ENCODE measurements at places on chromosomes 3 and 15. TPM values are rescaled to one million over a fixed set of nuclear protein-coding genes. Genes with fewer than 3 reads are reported as not detected.
A peak's percentile ranks its signal among the peaks of the same experiment; 100 is the strongest.

DNA sequence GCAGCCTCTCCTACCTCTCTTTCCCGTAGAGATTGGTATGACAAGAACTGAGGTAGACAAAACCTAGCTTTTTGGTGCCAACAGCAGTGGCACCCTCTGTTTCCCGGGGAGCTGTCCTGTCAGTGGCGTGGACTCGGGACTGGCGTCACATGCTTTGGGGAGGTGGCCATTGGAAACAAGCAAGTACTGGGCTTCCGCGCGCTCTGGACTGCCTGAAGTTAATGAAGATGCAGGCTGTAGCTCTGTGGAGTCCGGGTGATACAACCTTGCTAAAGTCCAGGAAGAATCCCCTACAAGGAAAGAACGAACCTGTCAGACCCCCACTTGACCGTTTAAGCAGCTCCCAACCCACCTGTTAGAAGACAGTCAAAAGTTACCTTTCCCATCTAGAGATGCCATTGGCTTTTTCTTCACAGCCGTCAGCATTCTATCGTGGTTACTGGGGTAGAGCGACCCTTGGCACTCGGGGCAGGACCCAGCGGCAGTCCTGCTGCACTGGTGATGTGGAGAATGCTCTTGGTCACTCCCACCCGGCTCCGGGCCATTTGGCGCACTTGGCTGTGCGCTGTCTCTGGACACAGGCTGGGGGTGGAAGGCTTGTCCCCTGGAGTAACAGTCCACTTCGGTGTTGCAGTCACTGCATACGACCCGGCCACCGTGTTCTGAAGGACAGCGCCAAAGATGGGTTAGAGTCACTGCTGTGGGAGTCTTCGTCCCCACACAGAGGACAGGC is 120.5 kb downstream of the LRIG1 start:
- H3K27me3 ChIP-seq: no peaks in the 10 kb centered on the region
- DNase-seq: no peak
- no peak overlapping the region for H3K27ac ChIP-seq
- no peaks in the 10 kb centered on the region for H3K4me1 ChIP-seq
- no peak overlapping the region for H3K4me3 ChIP-seq
- peaks cover 4% of the 10 kb centered on the region for H3K36me3 ChIP-seq

The CAND2 gene
- 0.34 TPM for polyA plus RNA-seq

GRCh38 chr3:70722018-70722417 is 409.6 kb upstream of the MDFIC2 start:
- no peaks in the 10 kb centered on the region for H3K27me3 ChIP-seq
- no peak overlapping the region for H3K27ac ChIP-seq
- H3K36me3 ChIP-seq: no peaks in the 10 kb centered on the region
- H3K4me1 ChIP-seq: no peaks in the 10 kb centered on the region

DNA sequence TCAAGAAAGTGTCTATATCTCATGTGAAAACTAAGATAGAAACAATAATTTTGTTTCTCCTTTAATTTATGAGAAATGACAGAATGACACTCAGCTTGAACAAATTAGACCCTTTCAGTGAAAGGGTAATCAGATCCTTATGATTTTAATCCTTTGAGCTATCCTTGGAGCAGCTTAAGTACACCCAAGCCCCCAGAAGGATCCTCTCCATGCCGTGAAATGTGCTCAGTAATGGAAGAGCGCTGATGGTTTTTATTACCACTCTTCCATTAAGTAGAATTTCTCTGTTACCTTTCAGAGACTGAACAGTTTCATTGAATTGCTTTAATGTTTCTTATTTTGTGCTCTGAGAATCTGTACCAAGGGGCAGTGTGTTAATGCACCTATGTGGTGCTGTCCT is 54.3 kb downstream of the HMG20A start:
- no peak for DNase-seq
- no peak overlapping the region for H3K27ac ChIP-seq
- no peaks in the 10 kb centered on the region for H3K27me3 ChIP-seq
- no peaks in the 10 kb centered on the region for H3K4me1 ChIP-seq

The ONECUT1 gene
- polyA plus RNA-seq: not detected

The SI gene
- polyA plus RNA-seq: not detected

The GPR27 gene
- 0.04 TPM for polyA plus RNA-seq

GRCh38 chr3:94064243-94064860 is 1.5 kb downstream of the NSUN3 start:
- no peak for DNase-seq
- H3K4me3 ChIP-seq: no peak overlapping the region
- H3K36me3 ChIP-seq: peaks cover 21% of the 10 kb centered on the region

GRCh38 chr3:118267588-118267987 is 767.1 kb downstream of the IGSF11 start:
- H3K4me1 ChIP-seq: no peaks in the 10 kb centered on the region
- H3K27me3 ChIP-seq: no peaks in the 10 kb centered on the region
- DNase-seq: no peak
- H3K27ac ChIP-seq: no peak overlapping the region

DNA sequence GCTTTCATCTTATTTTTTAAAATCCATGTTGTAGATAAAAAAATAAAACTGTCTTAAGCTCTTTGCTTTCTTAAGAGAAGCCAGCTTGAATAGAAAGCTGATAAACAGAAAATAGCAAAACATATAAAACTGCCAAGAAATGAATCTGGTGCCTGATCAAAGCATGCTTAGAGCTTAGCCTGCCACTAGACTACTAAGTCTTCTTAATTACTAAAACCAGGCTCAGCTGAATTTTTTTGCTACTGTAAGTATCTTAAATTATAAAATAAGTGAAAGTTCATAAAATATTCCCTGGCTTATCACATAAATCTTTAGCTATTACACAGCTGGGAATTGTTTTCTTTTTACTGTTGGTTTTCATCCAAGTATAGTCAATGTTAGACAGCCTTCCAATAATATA is 803.9 kb downstream of the DIPK2A start:
- no peak for DNase-seq
- H3K4me3 ChIP-seq: no peak overlapping the region
- H3K4me1 ChIP-seq: no peaks in the 10 kb centered on the region

The CHRM5 gene
- polyA plus RNA-seq: not detected

DNA sequence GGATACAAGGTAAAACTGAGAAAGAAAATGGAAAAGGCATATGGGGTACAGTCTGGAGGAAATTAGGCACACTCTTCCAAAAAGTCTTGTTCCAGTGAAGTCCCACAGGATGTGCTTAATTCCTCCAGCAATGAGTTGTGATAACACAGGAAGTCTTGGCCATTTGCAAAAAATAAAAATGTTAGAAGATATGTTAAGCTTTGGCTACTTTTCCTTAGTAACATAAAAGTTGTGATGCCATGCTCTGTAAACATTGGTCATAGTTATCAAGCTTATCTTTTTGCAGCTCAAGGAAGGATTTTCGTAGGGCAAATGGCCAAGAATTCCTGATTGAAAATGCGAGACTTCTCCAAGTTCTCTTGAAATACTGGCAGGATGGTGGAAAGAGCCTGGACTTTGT is 26.4 kb downstream of the LNP1 start:
- H3K27ac ChIP-seq: no peak overlapping the region
- no peak for DNase-seq
- no peak overlapping the region for H3K4me3 ChIP-seq
- peaks cover 7% of the 10 kb centered on the region for H3K27me3 ChIP-seq
- no peaks in the 10 kb centered on the region for H3K4me1 ChIP-seq

The THRB gene
- polyA plus RNA-seq: 1.2 TPM

DNA sequence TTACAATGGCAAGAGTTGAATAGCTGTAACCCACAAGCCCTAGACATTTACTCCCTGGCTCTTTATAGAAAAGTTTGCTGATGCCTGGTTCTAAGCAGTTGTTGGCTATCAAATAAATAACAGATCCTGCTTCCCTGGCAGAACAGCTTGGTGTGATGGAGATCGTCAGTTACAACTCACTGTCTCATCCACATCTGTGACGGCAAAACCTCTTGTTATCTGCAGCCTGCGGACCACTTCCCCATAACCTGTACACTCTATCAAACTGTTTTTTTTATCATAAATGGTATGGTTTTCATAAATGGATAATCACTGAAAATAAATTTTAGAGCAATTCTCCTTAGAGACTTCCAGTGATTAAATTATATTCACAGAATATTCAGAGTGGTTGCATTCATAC is 14.1 kb downstream of the ZDHHC3 start:
- H3K4me3 ChIP-seq: no peak overlapping the region
- DNase-seq: no peak
- H3K27ac ChIP-seq: no peak overlapping the region
- peaks cover 16% of the 10 kb centered on the region for H3K36me3 ChIP-seq
- H3K4me1 ChIP-seq: peaks cover 5% of the 10 kb centered on the region

The STX19 gene
- not detected for polyA plus RNA-seq

- DNase-seq: peak; percentile 69
- peak overlapping the region; percentile 79 for H3K27ac ChIP-seq
- no peaks in the 10 kb centered on the region for H3K36me3 ChIP-seq
- peaks cover 32% of the 10 kb centered on the region for H3K4me1 ChIP-seq
Observed at GRCh38 chr15:85379403-85380131, 836 bp upstream of the AKAP13 start.

The GOLGA6L7 gene
- polyA plus RNA-seq: not detected

DNA sequence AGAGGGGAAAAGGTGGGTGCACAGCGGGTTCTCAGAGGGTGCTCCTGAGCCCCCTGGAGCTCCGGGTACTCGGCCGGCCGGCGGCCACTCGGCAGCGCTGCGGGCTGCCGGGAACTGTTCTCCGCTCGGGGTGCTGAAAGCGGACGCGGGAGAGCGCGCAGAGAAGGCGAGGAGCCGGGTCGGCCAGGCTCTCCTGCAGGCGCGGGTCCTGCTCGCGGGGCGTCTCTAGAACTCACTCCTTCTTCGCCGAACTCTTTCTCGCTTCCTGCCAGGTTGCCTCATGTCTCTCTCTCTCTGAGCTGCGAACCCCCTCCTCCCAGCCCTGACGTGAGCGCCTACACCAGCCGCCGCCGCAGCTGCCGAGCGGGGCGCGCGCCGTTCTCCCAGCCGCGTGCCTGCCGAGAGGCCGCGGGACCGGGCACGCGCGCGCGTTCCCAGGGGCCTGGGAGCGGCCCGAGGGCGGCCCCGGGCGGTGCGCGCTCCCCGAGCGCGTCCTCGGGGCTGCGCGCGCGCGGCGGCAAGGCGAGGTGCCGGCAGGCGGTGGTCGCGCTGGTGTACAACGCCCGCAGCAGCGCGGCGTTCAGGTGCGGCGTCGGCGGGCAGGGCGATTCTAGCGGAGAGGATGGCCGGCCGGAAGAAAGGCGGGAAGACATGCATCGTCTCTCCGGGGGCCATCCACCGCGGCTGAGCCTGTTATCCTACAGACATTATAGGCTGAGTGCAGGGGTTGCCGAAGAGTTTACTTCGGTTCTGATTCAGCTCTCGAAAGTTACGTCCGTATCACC is at the start of gene PEX5L:
TSS of gene PEX5L (minus strand) at position 267 of the 785 bp plus-strand sequence. CDS start 338 bp downstream, outside the sequence.
- H3K27ac ChIP-seq: no peak within 1 kb of the TSS
- peaks cover 35% of the 10 kb centered on the region for H3K27me3 ChIP-seq

The GPR149 gene
- polyA plus RNA-seq: not detected

- H3K36me3 ChIP-seq: no peaks in the 10 kb centered on the region
- peaks cover 31% of the 10 kb centered on the region for H3K27me3 ChIP-seq
- H3K4me3 ChIP-seq: peak overlapping the region; percentile 57
- peak; percentile 71 for DNase-seq
Observed at GRCh38 chr3:123028233-123028828, 768 bp upstream of the SEMA5B start.

The MORC1 gene
- not detected for polyA plus RNA-seq

GRCh38 chr3:10950476-10951294 is 41.9 kb upstream of the SLC6A1 start:
- H3K27ac ChIP-seq: no peak overlapping the region
- DNase-seq: no peak
- H3K4me1 ChIP-seq: no peaks in the 10 kb centered on the region
- H3K4me3 ChIP-seq: no peak overlapping the region
- peaks cover 2% of the 10 kb centered on the region for H3K27me3 ChIP-seq

GRCh38 chr3:194296454-194297263 is 54.5 kb downstream of the CPN2 start:
- DNase-seq: no peak
- no peaks in the 10 kb centered on the region for H3K36me3 ChIP-seq
- H3K27me3 ChIP-seq: no peaks in the 10 kb centered on the region
- no peak overlapping the region for H3K27ac ChIP-seq
- no peak overlapping the region for H3K4me3 ChIP-seq

- no peaks in the 10 kb centered on the region for H3K4me1 ChIP-seq
- DNase-seq: no peak
- no peak overlapping the region for H3K4me3 ChIP-seq
- no peaks in the 10 kb centered on the region for H3K27me3 ChIP-seq
- H3K27ac ChIP-seq: no peak overlapping the region
Observed at GRCh38 chr3:27160146-27160545, 209.0 kb downstream of the NEK10 start.

DNA sequence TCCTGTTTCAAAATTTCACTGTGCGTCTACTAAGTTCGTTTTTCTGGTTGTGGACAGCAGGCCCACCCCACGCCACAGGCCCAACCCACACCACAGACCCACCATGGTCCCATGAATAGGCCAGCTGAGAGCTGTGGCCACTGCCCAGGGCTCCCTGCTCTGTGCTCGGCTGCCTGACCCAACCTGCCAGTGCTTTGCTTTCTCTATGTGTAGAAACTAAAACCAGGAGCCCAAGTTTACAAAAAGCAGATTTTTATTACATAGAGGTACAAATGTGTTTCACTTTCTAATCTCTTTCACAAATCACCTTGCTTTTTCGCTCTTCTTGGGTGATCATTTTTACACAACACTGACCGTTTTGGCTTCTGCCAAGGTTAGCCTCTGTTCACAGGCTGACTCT is 69.1 kb downstream of the HERC2 start:
- no peaks in the 10 kb centered on the region for H3K4me1 ChIP-seq
- H3K36me3 ChIP-seq: peaks cover 43% of the 10 kb centered on the region
- no peak overlapping the region for H3K27ac ChIP-seq
- no peak overlapping the region for H3K4me3 ChIP-seq

GRCh38 chr15:90402223-90402622 is 14.2 kb downstream of the IQGAP1 start:
- peaks cover 26% of the 10 kb centered on the region for H3K4me1 ChIP-seq
- peak overlapping the region; percentile 95 for H3K27ac ChIP-seq
- H3K36me3 ChIP-seq: peaks cover 2% of the 10 kb centered on the region

GRCh38 chr3:182682263-182683241 is 110.8 kb upstream of the ATP11B start:
- peak overlapping the region; percentile 32 for H3K27ac ChIP-seq
- peak; percentile 78 for DNase-seq
- peak overlapping the region; percentile 70 for H3K4me3 ChIP-seq

The A4GNT gene
- not detected for polyA plus RNA-seq

DNA sequence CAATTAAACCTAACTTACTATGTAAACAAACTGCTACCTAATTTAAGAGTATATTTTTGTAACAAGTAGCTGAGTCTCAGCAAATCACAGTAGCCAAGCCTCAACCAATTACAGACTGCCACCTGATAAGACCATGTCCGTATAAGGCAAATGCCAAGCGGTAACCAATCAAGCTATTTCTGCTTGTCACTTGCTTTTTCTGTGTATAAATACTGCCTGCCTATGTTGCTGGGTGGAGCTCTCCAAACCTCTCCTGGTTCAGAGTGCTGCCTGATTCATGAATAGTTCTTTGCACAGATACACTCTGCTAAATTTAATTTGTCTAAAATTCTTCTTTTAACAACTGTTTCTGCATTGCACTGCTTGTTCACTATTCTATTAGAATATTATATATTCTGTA is 42.6 kb downstream of the ZNF148 start:
- no peak for DNase-seq
- H3K4me1 ChIP-seq: no peaks in the 10 kb centered on the region
- H3K27me3 ChIP-seq: no peaks in the 10 kb centered on the region
- peaks cover 8% of the 10 kb centered on the region for H3K36me3 ChIP-seq

Data from B cell (primary cell).